ENCODE measurements at places on chromosomes 4 and X. TPM values are rescaled to one million over a fixed set of nuclear protein-coding genes. Genes with fewer than 3 reads are reported as not detected.

Gene GABRG1
- total RNA-seq: not detected

Gene BEND2
- total RNA-seq: not detected

- H3K27me3 ChIP-seq: no peaks in the 10 kb centered on the region
- H3K4me1 ChIP-seq: no peaks in the 10 kb centered on the region
- H3K36me3 ChIP-seq: peaks cover 3% of the 10 kb centered on the region
Observed at GRCh38 chr4:2177443-2178093, 64.4 kb downstream of the HAUS3 start.

DNA sequence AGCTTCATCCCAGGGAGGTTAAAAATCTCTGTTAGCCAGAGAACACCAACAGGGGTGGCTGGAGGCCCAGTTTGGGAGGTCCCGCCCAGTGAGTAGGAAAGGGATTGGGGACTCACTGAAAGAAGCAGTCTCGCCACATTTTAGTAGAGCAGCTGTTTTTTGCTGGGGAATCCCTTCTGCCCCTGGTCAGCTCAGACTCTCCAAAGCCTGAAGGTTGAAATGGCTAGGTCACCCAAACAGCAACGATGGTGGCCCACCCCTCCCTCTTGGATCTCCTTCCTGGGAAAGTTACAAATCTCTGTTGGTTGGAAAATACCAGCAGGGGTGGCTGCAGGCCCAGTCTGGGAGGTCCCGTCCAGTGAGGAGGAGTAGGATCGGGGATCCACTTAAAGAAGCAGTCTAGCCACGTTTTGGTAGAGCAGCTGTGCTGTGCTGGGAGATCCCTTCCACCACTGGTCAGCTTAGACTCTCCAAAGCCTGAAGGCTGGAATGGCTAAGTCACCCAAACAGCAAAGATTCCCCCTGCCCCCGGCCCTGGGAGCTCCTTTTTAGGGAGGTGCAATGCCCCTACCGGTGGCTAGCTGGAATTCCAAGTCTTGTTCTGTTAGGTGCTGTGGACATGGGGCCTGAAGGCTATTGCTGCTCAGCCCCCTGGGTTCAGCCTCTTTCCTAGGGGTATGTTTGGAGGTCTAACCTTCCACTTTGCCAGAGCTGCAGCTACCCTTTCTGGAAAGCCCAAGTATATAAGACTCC is 40.0 kb upstream of the TEX13A start:
- H3K27ac ChIP-seq: no peak overlapping the region
- peaks cover 3% of the 10 kb centered on the region for H3K36me3 ChIP-seq
- no peak for DNase-seq

All from progenitor cell of endocrine pancreas (in vitro differentiated cells).